Activated CD4-positive, alpha-beta memory T cell treated with anti-CD3 and anti-CD28 coated beads for 36 hours (primary cell): ENCODE measurements at places on chromosomes 4 and X. TPM values are rescaled to one million over a fixed set of nuclear protein-coding genes. Genes with fewer than 3 reads are reported as not detected.

PAK3 gene
- total RNA-seq, result 1.3 TPM

SCOC gene
- total RNA-seq, result 46.9 TPM

ARHGAP4 gene
- 160 TPM for total RNA-seq

DMRTC1B gene
- total RNA-seq, result not detected

APELA gene
- total RNA-seq, result not detected

GPRASP2 gene
- 1.2 TPM for total RNA-seq

SYN1 gene
- 1.3 TPM for total RNA-seq

HTR2C gene
- total RNA-seq, result not detected

SSX2 gene
- not detected for total RNA-seq

PDGFC gene
- not detected for total RNA-seq

VEGFD gene
- total RNA-seq, result not detected

RHOXF2B gene
- total RNA-seq, result not detected

SRPK3 gene
- not detected for total RNA-seq

TCEAL6 gene
- not detected for total RNA-seq

GRCh38 chr4:156190615-156191014, 236.9 kb upstream of the CTSO start:
- no peak for DNase-seq

- DNase-seq, result peak; percentile 20
Observed at GRCh38 chr4:98996056-98996764, 689 bp downstream of the METAP1 start.

DNA sequence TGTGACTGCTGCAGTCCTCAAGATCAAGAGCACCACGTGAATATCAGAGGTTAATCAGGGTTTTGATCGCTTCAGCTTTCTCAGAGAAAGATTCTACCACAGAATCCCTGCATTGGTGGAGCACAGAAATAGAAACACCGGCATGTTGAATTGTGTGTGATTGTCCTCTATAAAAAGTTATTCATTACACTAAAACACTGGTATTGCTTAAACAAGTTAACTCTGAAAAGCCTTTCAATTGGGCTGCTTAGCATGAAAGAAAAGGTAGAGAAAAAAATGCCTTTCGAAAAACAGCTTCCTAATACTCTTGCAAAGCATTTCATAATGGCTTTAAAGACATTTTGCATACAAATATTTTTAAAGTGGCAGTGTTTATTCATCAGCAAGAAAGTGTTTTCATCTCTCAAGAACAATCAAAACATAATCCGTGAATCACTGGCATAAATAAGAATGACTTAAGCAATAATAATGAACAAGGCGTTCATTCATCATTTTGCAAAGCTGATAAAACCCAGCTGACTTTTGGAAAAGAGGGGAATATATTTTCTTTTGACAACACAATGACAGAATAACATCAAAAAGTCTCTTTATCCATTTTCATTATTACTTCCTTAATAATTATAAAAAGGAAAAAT, 61.1 kb downstream of the HELT start:
- no peak for DNase-seq

- DNase-seq, result no peak
Observed at GRCh38 chr4:53193111-53193510, 172.8 kb downstream of the SCFD2 start.

DNA sequence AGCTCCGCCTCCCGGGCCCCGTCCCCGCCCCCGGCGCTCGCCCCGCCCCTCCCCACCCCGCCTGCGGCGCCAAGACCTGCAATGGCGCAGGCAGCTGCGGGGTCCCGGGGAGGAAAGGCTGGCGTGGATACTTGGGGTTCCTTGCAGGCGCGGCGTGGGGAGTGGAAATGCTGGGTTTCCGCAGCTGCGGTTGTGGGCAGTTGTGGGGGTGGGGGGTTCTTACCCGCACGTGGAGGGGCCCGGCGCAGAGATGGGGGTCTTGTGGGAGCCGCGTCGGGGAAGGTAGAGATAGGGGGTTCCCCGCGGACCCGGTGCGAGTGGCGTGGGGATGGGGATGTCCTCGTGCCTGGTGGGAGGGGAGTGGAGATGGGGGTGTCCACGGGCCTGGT, 680 bp upstream of the ASMTL start:
- no peak for DNase-seq

DNA sequence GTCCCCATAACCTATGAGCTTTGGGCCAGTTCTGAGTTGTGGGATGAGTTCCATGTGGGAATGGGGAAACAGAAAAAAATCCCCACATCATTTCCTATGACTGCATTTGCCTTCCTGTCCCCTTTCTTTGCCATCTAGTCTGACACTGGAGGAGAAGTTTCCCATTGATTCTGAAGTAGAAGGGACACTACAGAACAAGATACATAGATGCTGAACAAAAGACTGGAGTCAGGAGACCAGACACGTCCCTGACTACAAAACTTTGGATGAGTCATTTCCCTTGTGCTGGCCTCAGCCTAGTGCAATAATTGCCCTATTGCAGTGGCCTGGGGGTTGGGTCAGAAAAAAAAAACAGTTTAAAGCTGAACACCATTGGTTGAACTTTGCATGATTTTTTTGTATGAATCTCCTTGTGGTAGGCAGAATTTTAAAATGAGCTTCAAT, 22.1 kb downstream of the BEX3 start:
- DNase-seq, result no peak

- DNase-seq, result no peak
Observed at GRCh38 chr4:47061435-47061834, 30.1 kb downstream of the GABRB1 start.

- no peak for DNase-seq
Observed at GRCh38 chrX:71162981-71163380, 18.3 kb downstream of the NLGN3 start.

GRCh38 chr4:145679520-145679919, 426 bp upstream of the C4orf51 start:
- DNase-seq, result no peak

GRCh38 chr4:118012142-118012541, 22.1 kb upstream of the NDST3 start:
- DNase-seq, result no peak

DNA sequence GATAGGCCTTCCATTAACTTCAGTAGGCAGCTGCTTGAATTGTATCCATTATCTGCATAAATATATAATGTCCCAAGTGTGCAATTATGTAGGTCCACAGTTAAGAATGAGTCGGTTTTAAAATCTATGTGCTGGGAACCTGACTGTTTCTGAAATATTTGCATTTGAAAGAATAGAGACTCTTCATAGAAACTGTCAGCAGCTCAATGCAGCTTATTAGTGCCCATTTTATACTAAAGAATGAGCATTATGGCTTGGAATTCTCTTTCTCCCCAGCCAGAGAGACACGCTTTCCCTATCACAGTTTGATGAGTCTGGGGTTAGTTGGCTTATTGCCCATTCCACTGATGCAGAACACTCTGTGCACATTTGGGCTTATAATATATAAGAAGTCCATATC, 202.0 kb upstream of the PCDH7 start:
- no peak for DNase-seq

DNA sequence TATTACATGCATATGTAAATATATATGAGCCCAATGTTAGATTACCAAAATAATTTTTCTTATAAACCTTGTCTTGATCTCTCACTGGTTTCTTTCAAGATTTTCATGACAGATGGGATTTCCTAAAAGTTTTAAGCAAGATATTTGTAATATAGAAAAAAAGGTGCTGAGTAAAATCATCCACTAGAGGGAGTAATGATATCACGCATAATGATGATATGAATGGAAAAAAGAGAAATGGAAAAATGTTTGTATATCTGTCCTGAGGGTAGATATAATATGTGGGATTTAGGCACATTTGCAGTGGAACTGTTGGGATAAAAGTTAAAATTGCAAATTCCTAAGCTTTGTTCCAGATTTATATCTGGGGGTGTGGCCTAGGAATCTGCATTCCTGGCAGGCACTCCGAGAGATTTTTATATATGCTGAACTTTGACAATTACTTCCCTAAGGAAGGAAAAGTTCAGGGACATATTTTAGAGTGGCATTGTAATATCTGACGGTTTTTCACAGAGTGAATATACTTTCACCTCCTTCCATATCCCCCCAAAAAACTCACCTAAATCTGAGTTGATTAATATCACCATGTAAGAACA, 60.5 kb downstream of the TMA16 start:
- DNase-seq, result no peak

DNA sequence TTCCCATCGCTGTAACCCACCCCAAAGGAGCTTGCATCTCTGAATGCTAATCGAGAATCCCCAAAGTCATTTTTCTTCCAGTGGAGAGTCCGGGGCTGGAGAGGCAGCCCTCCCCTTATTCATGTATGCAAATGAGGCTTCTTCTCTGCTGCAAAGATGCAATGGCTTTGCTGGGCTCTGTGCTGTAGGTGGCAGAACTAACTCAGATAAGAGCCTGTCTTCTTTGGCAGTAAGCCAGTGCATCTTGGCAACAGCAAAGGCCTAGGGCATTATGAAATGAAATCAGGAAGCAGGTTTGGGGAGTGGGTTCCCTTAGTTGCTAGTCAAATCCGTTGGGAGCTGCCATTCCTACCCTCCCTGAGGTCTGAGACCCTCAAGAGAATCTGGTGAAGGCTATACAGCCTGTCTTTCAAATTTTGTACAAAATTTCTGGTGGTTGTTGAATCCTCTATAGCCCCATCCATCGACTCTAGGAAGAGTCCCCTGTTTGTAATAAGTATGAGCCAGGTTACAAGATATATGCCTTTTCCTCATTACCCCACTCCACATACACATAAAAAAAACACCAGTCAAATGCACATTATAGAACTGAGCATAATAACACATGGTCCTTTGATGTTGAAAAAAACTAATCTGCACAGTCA, 290.6 kb upstream of the TAPT1 start:
- DNase-seq, result no peak

- no peak for DNase-seq
Observed at GRCh38 chr4:176601124-176601523, 191.6 kb downstream of the VEGFC start.

DNA sequence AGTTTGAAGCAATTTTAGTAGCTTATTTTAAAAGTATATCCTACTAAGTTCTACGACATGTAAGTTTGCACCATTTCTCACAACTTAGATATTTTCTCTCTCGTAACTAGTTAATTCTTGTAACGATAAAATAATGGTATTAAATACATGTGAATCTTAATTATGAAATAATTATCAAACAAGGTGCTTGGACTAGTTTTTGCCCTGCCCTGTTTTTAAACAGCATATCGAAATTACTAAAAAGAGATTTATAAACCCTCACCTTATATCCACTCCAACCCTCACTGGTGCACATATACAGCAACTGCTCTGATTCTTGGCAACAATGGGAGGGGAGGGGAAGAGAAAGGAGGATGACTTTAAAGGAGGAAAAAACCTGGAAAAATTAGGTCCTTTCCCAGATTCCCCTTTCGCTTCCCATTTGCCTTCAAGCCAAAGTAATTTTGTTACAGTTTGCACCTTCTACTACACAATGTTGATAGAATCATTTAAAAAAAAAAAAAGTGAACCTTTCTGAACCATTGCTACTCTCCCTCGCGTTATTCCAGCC, 820 bp upstream of the MAB21L2 start:
- no peak for DNase-seq

GRCh38 chr4:142984871-142985585, 138.9 kb upstream of the INPP4B start:
- DNase-seq, result no peak

GRCh38 chr4:100189820-100190642, at the start of gene DDIT4L:
Gene DDIT4L, minus strand, starts transcription at chr4:100190468. Its CDS starts 485 bp downstream, at chr4:100189983.
- peak; percentile 14 for DNase-seq

GRCh38 chrX:47168495-47169073, 23.6 kb downstream of the RBM10 start:
- no peak for DNase-seq

- DNase-seq, result no peak
Observed at GRCh38 chr4:171876636-171877035, 63.4 kb downstream of the GALNTL6 start.

DNA sequence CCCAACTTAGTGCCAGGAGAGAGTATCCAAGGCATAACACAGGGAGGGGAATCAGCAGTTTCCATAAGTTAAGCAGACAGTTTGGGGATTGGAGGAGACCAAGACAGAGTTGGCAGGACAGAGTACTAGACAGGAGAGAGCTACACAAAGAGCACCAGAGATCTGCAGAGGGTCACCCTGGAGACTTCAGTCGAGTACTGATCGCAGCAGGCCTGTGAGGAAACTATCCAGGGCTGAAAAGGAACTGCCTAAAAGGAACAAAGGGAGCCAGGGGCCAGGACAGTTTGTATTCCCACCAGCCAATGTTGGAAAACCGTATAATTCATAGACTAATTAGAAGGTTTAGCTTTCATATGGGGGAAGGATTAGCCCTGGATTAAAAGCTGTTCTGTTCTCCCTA, 80.6 kb upstream of the ENPP6 start:
- DNase-seq, result no peak

DNA sequence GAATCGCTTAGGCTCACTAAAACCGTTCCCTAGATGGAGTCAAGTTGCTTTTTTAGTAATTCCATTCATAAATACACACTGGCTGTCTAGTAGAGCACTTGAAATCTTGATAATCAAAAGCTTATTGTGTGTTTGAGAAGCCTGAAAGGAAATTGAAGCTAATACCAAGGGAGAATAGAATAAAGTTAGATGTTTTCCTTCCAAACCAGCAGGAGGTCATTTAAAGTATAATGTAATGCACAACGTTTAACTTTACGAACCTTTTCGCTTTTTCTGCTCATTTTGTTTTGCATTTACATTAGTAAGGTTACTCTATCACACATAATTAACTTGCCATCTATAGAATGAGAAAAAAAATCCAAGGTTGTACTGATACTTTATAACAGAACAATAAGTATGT, 440.9 kb downstream of the NKX6-1 start:
- DNase-seq, result no peak

DNA sequence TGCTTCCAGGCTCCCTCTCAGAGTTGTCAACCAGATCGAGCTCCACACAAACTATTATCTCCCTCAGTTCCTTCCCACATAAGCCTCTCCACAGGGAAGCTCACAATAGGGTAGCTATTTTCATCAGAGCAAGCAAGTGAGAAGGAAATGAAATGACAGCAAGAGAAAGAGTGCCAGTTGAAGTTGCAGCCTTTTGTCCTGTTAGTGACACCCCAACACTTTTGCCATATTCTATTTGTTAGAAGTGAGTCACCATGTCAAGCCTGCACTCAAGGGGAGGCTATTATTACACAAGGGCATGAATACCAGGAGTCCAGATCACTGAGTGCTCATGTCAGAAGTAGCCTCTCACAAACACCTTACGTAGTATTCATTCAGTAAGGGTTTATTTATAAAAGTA, 266.3 kb upstream of the NOCT start:
- no peak for DNase-seq

DNA sequence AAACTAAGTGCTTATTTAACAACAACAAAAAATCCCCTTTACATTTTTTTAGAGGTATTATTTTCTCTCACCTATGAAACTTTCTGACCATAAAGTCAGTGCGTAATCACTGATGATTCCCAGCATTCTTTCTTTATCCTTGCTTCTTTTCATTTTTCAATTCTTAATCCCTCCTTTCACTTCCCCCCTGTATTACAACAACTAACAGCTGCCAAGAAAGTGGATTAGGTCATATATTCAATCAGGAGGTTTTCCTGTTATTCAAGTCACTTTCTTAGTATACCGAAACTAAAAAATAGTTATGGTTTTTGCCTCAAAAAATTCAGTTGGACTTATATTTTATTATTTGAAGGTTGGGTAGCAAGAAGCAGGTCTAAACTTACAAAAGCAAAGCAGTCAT, 2.1 kb upstream of the STAP1 start:
- DNase-seq, result no peak
